ENCODE measurements at places on chromosomes 4 and X.

DNA sequence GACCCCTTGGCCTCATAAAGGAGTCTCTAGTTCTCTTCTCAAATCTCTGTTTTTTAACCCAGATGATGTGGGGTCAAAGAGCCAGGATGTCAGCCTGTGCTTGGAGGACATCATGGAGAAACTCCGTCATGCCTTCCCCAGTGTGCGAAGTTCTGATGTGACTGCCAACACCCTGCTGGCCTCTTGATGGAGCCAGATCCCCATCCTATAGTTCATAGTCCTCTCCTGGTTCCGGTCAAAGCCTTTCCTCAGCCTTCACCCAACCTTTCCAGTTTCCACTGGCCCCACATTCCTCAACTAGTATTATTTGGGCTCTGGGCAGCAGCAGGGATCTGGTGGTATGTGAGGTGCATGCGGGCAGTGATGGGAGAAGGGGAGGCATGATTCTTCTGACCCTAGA, 30.7 kb downstream of the TAF7L start:
- no peak for DNase-seq

DNA sequence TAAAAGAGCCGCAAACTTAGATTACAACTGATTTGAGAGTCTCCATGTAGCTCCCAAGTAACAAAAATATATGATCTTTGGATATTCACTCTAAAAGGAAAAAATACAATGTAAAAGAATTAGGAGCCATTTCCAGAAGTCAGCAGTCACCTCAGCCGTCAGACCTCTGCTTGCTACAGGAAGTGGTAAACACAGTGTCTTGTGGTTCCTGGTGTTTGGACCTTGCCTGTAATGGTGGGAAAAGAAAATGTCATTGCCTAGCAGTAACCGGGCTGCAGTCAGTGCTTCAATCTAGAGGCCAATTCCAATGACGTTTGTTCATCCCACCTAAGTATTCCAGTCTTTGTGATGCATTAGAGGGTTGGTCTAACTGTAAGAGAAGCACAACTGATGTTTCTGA, 28.9 kb upstream of the SMIM31 start:
- no peak for DNase-seq

DNA sequence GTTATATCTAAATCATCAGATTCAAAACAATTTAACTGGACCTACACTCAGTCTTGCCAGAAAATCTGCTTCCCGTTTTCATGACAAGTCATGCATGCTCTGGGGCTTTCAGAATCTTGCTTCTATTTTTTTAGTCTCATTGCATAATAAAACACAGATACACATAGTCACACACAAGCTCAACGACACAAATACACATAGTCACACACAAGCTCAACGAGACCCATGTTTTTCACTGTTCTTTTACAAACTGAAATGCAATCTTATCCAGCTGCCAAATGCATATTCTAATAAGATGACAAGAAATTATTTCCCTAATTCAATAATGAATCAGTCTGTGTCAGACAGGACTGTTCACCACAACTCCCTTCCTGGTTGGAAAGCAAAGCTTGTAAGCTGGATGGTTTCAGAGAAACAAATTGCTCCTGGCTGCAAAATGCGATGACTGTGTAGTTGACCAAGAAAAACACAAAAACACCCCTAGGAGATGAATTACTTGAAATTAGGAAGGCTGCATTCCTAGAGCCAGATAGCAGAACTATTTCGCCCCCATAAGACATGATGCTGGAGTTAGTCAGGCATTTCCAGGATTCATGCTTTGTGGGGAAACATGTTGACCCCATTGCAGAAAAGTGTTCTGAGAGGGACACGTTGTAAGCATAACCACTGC, 208.7 kb downstream of the CHIC2 start:
- DNase-seq, result no peak

- no peak for DNase-seq
Measured at GRCh38 chr4:26023203-26023972, 109.4 kb downstream of the SMIM20 start.

- no peak for DNase-seq
Measured at GRCh38 chrX:22712942-22713341, 286.8 kb upstream of the DDX53 start.

DNA sequence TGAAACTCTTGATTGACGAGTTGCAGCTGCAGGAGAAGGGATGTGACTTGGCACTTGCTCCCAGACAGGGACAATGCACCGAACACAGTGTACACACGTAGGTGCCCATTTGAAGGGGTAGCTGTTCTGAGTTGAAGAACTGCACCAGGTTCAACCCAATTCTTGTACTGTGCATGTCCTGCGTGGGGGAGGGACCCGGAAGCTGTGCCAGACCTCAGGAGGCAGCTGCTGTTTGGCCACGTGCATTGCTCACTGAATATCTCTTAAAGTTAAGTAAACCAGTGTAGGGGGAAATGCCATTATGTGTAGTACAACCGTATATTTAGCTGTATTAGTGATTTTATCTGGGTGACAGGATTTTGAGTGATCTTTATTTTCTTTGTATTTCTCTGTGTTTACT, 12.0 kb upstream of the RBBP7 start:
- DNase-seq, result peak; percentile 13

DNA sequence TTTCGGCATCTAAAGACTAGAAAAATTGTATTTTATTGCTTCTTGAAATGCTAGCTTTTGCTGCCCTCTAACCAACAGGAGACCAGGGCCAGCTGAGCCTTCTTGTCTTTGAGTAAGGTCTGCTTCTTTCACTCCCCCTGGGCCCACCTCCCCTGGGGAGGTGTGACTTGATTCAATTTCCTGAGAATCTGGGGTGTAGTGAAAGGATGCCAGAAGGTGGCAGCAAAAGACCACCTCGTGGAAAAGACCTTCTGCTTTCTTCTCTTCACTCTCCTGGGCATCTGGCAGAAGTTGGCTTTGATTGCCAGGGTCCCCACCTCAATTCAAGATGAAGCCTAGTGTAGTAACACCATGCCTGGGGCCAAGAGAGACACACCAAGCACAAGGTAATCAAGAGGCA, 96.5 kb upstream of the MAOA start:
- DNase-seq, result peak; percentile 40

- DNase-seq, result no peak
Measured at GRCh38 chr4:149164282-149164681, 651.4 kb downstream of the IQCM start.

- no peak for DNase-seq
Measured at GRCh38 chr4:139189972-139190371, 13.0 kb upstream of the ELF2 start.

DNA sequence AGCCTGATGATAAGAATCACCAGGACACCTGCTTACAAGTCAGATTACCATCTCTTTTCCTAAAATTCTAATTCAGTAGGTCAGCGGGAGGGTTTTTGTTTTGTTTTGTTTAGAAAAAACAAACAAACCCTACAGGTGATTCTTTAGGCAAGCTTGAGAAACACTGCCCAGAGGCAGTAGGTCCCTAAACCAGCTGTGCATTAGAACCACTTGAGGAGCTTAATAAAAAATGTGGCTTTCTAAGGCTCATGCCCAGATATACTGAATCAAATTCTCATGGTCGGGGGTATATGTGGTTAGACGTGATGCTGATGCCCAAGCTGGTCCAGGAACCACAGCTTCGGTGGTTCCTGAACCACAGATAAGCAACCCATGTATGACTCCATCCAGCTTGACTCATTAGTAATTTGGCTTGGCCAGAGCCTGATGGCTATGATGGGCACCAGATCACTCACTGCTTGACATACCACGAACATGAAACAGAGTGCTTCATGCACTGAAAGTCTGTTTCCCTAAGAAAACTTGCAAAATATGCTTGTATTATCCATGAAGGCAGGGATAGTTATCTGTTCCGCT, 338.1 kb upstream of the F9 start:
- DNase-seq, result no peak
